ENCODE measurements at places on chromosomes 16 and 17.

DNA sequence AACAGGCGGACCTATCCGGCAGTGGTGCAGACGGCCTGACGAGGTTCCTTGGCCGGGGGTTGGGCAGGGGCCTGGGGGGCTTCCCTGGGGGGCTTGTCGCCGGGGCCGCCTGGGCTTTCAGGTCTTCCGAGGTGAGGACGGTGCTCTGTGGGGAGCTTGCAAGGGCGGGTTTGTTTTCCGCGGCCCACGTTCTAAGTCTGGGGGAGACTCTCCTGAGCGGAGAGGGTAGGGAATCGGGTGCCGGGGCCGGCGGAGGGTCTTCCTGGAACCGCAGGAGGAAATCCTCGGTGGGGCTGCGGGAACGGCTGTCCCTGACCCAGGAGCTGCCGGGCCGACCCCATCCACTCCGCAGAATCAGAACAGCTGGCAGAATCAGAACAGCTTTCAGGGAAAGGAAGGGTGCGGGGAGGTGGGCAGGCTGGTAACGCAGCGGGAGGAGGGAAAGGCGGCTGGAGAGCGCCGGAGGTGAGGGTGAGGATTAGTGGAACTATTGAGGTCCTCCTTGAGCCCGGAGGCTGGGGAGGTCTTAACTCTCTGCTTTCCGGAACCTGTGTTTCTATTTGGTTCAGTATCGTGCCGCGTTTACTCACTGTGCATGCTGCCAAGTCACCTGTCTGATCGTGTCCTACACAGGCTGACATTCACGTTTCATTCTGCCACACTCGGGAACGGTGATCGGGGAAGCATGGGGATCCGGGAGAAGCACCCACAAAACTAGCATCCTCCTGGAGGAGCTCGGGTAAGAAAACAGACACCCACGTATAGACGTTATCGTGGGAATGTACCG is 28.9 kb downstream of the CPSF4L start:
- peak; percentile 55 for DNase-seq

DNA sequence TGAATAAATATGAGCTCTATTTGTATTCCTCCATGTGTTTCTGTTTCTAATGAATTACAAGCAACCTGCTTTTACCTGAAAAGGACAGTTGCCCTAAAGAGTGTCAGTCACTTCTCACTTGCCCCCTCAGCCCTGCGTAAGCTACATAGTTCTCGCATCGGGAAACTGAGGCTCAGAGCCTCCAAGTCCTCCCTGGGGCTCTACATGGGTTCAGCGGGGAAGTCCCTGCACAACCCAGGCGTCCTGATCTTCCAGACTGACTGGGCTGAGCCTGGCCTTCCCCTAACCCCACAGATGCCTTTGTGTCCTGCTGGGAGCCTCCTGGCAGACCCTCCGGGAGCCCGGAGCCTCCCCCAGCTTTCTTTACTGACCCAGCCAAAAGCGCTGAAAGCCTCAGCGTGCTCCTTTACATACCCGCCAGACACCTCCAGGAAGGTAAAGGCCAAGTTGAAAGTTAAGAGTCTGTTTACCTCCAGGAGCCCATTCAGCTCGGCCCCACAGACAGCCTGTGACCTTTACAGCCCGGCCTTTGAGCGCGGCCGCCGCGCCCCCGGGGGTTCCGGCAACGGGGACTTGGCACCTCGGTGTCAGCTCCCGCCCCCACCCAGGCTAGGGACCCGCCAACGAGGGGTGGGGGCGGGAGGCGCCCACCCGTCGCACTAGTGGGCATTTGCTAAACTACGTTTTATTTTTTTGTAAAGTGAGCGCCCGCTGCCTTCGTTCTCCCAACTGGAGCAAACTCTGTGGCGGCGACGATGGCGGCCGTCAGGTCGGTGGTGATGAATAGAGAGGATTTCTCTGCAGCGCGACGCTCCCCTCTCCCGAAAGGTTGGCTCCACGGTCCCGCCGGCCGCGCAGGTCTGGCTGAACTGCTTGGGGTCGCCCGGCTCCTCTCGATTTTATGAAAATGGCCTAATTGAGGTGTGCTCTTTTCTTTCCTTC is 4.4 kb upstream of the HOXB13 start:
- no peak for DNase-seq

DNA sequence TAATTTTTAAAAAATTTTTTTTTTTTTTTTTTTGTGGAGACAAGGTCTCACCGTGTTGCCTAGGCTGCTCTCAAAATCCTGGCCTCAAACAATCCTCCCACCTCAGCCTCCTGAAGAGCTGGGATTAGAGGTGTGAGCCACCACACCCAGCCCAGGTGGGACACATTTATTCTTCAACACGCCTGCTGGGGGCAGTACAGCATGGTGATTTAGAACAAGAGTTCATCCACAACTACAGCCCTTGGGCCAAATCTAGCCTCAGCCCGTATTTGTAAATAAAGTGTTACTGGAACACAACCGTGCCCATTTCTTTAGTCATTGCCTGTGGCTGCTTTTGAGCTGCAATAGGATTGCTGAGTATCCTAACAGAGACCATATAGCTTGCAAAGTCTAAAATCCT is 92.8 kb downstream of the KATNIP start:
- DNase-seq = peak; percentile 33

- no peak for DNase-seq
Measured at GRCh38 chr17:2770129-2770528, 20.7 kb upstream of the CCDC92B start.

- DNase-seq = no peak
Measured at GRCh38 chr16:62272035-62272434, 235.8 kb upstream of the CDH8 start.

DNA sequence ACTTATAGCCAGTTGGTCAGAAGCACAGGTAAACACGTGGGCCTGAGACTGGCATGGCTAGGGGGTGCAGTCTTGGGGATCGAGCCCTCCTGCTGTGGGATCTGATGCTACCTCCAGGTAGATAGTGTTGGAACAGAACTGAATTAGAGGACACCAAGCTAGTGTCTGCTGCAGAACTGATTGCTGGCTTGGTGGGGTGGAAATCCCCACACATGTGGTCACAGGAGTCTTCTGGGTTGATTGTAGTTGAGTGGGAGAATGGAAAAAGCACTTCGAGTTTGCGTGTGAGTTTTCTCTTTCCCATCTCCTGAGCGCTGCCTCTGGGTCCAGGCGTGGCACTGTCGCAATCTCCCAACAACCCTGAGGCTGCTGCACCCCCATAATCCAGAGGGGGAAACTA is 8.0 kb upstream of the SPATA32 start:
- DNase-seq = no peak

DNA sequence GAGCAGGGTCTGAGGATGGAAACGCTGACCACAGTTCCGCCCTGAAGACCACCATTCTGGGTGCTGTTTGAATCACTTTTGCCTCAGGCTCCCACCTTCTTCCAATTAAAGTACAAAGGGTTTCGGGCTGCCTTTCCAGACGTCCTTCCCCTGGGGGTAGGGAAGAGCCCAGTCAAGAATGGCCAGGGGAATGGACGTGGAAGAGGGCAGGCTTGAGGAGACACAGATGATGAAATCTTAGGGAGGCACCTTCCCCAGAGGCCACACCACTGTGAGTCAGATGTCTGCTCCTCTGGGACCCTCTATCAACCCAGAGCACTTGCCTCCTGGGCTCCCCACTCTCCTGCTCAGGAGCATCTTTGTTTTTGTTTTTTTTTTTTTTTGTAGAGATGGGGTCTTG is 27.5 kb upstream of the MTSS2 start:
- DNase-seq = no peak

GRCh38 chr17:77280304-77281121 is 139.7 kb downstream of the SEC14L1 start:
- DNase-seq = peak; percentile 50
